Esophagus muscularis mucosa (tissue), 4 donors: ENCODE measurements at places on chromosomes 1 and 21. TPM values are rescaled to one million over a fixed set of nuclear protein-coding genes. Genes with fewer than 3 reads are reported as not detected.

The S100A16 gene
- total RNA-seq = 40.7 TPM

The S100A14 gene
- 1.0 TPM for total RNA-seq

The CLIC6 gene
- 1.9 TPM for total RNA-seq

The NES gene
- 16.6 TPM for total RNA-seq

The EYA3 gene
- 8.3 TPM for total RNA-seq

The NBPF4 gene
- total RNA-seq = not detected

The RCAN1 gene
- total RNA-seq = 32.4 TPM

The CD53 gene
- 18.1 TPM for total RNA-seq

The TMIGD3 gene
- total RNA-seq = 1.7 TPM

The RHCE gene
- not detected for total RNA-seq

The TMEM54 gene
- 131 TPM for total RNA-seq
